Activated CD8-positive, alpha-beta memory T cell treated with anti-CD3 and anti-CD28 coated beads, Interleukin-2, amount 50 U/mL, for 4 hours (primary cell): ENCODE measurements at places on chromosomes 4 and X.

- no peak for DNase-seq
Observed at GRCh38 chr4:31307029-31307428, 586.9 kb downstream of the PCDH7 start.

DNA sequence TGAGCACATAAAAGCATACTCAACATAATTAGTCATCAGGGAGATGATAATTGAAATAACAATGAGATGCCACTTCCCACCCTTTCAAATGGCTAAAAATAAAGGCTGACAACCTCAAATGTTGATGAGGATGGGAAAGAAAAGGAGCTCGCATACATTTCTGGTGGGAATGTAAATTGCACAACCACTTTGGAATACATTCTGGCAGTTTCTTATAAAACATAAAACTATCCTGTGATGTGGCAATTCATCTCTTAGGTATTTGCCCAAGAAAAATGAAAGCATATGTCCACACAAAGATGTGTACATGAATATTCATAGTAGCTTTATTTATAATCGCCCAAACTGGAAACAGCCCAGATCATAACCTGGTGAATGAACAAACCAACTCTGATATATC, 687 bp upstream of the ZNF275 start:
- no peak for DNase-seq

GRCh38 chr4:6852582-6852981, 57.0 kb upstream of the TBC1D14 start:
- DNase-seq = no peak

DNA sequence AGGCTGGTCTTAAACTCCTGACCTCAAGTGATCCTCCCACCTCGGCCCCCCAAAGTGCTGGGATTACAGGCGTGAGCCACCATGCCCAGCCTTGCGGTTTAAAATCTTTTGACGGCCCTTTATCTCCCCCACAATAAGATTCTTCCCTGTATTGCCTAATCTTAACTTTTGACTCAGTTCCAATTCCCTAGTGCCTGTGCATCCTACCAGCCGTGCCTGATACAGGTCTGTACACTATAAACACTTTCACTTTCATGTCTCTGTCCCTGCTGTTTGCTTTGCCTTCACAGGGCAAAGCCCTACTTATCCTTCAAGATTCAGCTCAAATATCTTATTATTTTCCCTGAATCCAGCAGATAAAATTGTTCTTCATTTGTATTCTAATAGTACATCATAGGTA, 74.6 kb downstream of the WDR44 start:
- no peak for DNase-seq

- DNase-seq = no peak
Observed at GRCh38 chr4:83947830-83948193, 411.9 kb downstream of the GPAT3 start.

- no peak for DNase-seq
Observed at GRCh38 chr4:43089730-43090129, 197.2 kb downstream of the GRXCR1 start.

DNA sequence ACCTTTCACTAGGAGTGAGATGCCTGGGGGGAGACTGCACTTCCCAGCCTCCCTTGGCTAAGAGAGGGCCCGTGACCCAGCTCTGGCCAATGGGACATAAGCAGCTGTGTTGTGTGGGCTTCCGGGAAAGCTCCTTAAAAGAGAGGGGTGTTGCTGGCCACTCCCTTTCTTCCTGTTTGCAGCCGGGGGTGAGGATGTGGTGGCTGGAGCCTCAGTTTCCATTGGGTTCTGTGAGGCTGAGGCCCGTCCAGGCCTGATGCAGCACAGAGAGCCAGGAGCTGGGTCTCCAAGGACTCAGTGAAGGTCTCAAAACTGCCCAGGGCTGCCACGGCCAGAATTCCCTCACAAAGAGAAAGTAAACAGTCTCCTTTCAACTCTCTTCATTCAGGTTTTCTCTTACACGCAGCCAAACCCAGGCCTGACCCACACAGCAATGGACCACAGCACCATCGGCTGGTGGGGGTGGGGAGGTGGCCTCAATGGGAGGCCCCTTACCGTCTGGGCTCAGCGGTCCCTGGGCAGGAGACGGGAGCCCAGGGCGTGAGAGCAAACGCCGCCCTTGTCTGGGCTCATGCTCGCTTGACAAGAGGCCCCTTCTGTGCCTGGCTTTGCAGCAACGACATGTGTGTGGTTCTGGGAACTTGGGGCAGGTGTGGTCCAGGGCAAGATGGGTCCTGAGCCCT, 6.6 kb downstream of the NKX1-1 start:
- DNase-seq = no peak

DNA sequence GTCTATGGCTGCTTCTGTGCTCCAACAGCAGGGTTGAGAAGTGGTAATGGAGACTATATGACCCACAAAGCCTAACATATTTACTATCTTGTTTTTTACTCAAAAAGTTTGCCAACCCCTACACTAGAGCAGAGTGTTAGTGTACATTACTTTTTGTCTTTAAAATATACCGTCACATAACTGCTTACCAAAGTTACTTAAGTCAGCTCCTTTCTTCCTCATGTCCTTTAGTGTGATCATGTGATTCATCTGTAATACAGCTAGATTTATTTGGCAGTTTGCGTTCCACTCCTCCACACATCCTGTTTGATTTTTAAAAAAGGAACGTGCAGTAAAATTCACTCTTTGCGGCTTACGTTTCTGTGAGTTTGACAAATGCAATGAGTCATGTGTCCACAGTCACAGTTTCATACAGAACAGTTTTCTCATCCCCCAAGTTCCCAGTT, 162.4 kb upstream of the GPRIN3 start:
- DNase-seq = no peak

- no peak for DNase-seq
Observed at GRCh38 chr4:21879187-21879586, 69.4 kb downstream of the KCNIP4 start.

GRCh38 chr4:111847296-111848008, 297.8 kb upstream of the FAM241A start:
- DNase-seq = no peak

- DNase-seq = peak; percentile 8
Observed at GRCh38 chrX:1403228-1403627, 11.3 kb upstream of the SLC25A6 start.

- no peak for DNase-seq
Observed at GRCh38 chr4:153472122-153473037, 6.2 kb downstream of the TMEM131L start.

- no peak for DNase-seq
Observed at GRCh38 chr4:81502564-81502963, 30.9 kb upstream of the RASGEF1B start.

DNA sequence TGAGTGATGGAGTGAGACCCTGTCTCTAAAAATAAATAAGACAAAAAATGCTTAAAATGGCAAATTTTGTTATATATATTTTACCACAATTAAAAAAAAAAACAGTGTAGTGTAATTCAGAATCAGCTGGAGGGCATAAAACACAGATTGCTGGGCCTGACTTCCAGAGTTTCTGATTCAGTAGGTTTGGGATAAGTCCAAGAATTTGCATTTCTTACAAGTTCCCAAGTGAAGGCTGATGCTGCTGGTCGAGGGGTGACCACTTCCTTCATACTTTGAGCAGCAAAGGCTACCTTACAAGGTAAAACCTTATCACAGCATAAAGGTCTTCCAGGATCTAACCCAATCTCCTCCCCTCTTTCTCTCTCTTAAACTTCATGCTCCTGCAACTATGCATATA, 40.7 kb downstream of the KLHL8 start:
- DNase-seq = no peak

DNA sequence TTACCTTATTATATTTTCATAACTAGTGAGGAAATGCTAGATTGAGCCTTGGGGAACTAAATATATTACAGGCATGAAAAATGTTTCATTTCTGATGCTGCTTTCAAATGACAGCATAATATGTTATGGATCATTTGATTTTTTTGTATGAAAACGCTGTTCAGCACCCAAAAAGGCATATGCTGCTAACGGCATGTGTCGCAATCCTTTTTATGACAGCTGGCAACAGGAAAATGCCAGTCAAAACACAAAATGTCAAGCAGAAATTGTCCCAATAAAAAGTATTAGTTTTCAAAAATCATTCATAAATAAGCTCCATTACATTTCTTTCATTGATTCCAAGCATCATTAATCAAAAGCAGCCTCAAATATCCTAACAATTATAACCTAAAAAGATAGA, 1244.5 kb downstream of the PCDH7 start:
- no peak for DNase-seq

DNA sequence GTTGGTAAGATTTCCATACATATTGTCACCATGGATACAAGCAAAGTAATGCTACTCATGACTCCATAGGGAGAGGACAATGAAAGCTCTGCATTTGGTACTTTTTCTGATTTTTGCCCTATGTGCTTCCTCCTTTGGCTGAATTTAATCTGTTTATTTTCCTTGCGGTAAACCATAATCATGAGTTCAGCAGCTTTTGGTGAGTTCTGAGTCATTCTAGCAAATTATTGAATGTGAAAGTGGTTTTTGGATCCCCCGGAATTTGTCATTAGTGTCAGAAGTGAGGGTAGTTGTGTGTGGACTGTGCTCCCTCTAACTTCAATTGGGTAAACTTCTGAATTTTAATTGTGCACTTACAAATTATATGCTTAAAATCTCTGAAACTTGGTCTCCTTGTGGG, 170.3 kb downstream of the MOSPD2 start:
- DNase-seq = no peak

DNA sequence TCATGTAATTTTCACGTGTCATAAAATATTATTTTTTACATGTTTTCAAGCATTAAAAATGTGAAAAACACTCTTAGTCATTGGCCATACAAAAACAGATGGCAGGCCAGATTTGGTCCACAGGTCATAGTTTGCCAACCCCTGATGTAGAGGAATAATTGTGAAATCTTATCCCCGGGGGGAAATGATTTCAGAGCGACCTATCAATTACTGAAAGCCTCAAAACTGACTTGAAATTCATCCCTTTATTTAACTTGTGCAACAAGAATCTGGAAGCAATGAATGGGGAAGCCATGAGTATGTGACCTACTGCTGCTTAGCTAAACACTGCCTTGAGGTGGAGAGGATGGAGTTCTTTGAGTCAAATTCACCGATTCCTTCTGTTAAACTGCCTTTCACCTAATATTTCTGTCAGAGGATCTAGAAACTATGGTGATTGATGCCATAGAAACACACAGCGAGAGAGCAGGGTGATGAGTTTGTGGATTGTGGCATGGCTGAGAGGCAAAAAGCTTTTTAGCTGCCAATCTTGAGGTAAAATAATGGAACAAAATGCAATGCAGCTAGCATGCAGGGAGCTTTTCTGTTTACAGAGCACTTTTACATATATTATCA, 30.3 kb upstream of the BRS3 start:
- no peak for DNase-seq

DNA sequence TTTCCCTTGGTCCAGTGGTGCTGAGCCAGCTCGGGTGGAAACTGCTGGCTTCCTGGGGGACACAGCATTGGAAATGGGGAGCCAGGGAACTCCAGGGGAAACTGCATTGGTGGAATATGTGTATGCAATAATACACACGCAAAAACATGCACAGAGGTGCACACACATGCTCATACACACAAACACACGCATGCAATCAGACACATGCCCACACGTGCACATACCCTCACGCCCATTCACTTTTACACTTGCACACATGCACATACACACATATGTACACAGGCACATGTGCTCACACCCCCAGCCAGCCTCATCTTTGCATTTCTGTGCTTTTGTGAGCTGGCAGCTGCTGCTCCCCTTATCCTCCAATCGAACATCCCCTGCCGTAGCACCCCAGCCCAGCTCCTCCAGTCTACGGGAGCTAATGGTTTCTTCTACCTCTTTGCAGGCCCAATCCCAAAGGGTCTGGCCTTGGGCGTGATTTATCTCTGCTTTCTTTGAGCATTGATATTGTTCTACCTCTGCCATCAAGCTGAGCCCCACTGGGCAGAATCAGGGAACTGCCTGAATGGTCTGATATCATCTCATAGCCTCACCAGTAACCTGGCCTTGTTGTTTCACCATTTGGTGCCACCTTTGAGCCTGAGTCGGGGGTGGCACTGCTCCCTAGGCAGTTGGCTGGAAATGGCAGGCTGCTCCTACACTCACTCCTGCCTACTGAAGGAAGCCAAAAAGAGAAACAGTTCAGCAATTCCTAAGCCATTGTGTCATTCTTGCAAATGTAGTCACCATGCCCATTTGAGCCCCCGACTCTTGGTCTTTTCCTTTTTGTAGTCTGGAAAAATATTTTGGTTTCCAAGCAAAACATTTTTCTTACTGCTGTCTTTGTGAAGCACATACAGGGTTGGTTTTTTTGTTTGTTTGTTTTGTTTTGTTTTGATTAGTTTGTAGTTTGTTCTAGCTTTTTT, 104.4 kb upstream of the MAMLD1 start:
- no peak for DNase-seq

DNA sequence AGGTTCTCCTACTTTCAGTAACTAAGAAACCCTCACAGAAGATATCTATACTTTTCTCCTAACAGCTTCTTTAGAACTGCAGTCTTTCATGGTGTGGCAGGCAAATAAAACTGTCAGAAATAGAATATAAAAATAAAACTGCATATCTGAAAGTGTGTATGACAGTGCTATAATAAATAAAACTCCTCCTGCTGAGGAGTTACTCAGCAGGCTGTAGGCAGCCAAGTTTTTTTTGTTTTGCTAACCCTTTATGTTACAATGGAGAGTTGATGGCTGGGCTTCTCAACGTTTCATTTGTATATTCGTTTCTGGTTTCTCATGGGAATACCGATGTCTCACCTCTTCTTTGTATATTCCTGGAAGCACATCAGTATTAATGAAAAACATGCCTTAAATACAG, 18.2 kb upstream of the UGT2B10 start:
- DNase-seq = no peak

DNA sequence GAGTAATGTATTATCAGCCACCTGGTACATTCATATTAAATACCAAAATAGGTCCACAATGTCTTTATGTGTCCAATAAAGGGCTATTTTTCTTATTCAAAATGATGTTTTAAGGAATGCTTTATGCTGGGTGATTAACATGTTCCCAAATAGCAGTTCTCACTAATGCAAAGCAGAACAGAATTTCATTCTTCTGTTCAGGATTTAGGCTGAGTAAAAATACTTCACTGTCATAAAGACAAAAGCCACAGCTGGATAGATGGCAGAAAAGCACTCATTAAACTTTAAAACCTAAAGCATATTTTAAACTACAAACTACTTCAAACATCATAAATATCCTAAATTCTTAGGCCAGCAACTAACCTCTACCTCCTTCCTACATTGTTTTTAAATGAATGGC, 244.0 kb downstream of the TMA16 start:
- DNase-seq = no peak

GRCh38 chr4:182684796-182685195, 232.4 kb downstream of the DCTD start:
- DNase-seq = no peak

DNA sequence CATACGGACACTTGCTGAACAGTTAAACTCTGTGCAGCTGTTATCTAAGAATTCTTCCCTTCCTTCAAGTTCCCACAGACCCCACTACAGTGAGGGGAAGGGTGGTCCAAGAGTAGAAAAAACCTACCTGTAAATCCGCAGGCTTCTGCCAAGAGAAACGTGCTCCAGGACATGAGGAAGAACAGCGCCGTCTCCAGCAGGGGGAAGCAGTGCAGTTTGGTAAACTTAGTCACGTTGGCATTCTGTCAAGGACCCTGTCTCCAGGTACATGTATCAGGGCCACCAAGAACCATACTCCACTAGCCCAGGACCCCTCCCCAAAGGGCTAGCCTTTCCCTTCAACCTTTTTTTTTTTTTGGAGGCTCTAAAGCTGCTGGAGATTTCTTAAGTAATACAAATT, 79.9 kb downstream of the CHST7 start:
- no peak for DNase-seq
